HT1080 (cell line): ENCODE measurements at places on chromosomes 4 and X. TPM values are rescaled to one million over a fixed set of nuclear protein-coding genes. Genes with fewer than 3 reads are reported as not detected.

PLP1 gene
- 0.30 and 0.37 TPM in 2 replicates for total RNA-seq

XKRX gene
- total RNA-seq, result 0.13 TPM in 2 replicates

VCX3B gene
- 1.2 and 3.8 TPM in 2 replicates for total RNA-seq

DNA sequence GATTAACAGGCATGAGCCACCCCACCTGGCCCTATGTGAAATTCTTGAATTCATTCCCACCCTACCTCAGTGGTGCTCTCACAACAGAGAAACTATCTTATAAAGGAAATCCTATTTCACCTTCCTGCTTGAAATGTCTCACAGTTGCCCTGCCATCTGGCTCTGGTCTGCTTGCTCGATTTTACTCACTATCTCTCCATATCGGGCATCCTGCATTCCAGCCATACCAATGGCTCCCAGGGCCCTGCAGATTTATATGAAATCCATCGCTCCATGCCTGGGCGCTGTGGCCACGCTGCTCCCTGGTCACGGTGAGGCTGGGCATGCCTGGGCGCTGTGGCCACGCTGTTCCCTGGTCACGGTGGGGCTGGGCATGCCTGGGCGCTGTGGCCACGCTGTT is 15.8 kb downstream of the SORBS2 start:
- DNase-seq, result no peak

GRCh38 chr4:110034026-110034393 is 121.3 kb downstream of the EGF start:
- no peak for DNase-seq
